Smooth muscle cell of bladder (primary cell): ENCODE measurements at places on chromosomes 3 and 15. TPM values are rescaled to one million over a fixed set of nuclear protein-coding genes. Genes with fewer than 3 reads are reported as not detected.

TF gene
- total RNA-seq, result 0.28 TPM in 2 replicates

CMTM8 gene
- total RNA-seq, result not detected in 2 replicates

SNTN gene
- not detected in 2 replicates for total RNA-seq

ACKR2 gene
- 0.09 and 0.28 TPM in 2 replicates for total RNA-seq

CXCR6 gene
- 0.09 and 0.28 TPM in 2 replicates for total RNA-seq

SLC12A8 gene
- 45.4 and 79.0 TPM in 2 replicates for total RNA-seq

LMAN1L gene
- not detected in 2 replicates for total RNA-seq
